HT1080 (cell line): ENCODE measurements at places on chromosomes 7 and 10. TPM values are rescaled to one million over a fixed set of nuclear protein-coding genes. Genes with fewer than 3 reads are reported as not detected.

Gene GTF2IRD2
- total RNA-seq = 3.5 TPM in 1 of 2 replicates, not detected in the other

- DNase-seq = peak; percentile 90
Observed at GRCh38 chr7:17546592-17546991, 248.1 kb downstream of the AHR start.

Gene DPYSL4
- total RNA-seq = not detected in 2 replicates

Gene CLDN4
- 1.2 and 1.7 TPM in 2 replicates for total RNA-seq

Gene LRRC4
- total RNA-seq = not detected in 2 replicates

DNA sequence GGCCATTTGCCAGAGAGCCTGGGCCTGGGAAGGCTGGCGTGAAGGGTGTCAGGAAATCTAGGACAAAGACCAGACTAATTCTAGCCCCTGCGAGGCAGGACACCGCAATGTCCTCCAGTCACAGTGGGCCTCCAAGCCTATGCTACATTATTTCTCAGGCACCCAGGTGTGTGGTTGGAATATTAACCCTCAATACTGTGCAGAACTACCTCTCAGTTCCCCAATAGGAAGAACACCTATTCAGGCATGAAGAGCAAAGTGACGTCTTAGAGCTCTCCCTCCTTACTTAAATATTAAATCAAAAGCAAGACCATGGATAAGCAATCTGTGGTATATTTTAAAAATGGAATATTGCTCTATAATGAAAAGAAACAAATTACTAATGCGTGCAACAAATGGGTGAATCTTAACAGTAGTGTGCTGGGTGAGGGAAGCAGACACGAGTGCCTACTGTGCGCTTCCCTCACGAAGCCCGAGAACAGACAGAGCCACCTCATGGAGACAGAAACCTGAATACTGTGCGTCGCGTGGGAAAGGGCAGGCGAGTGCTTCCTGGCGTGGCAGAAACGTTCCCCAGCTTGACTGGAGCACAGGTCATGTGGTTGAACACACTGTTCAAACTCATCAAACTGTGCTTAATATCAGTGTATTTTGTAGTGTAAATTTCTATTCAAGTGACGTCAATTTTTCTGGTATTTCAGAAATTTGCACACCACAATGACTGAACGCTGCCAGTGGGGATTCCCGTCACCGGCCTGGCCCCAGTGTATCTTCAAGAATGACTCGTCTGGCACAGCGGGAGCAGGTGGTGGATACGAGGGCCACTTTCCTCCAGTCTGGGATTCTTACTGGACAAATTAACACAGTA, 15.5 kb upstream of the PTPRN2 start:
- DNase-seq = no peak

DNA sequence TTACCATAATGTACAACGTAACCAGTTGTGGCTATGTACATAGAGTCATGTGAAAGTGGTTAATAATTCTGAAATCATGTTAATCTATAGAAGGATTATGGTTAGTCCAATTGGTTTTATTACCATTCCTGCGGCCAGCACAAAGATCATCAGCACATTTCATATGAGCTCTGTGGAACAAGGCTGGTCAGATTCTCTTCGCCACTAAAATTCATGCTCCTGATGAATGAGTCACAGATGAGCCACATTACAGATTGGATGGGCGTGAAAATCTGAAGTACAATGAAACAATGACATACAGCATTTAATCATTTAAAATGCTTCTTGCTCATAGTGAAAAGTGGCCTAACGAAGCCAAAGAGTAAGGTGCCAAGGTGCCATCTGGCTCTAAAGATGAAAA, 716.2 kb upstream of the PHF14 start:
- DNase-seq = peak; percentile 21

Gene FRAT1
- 3.3 and 4.3 TPM in 2 replicates for total RNA-seq

Gene LIPM
- total RNA-seq = not detected in 2 replicates

- peak; percentile 69 for DNase-seq
Observed at GRCh38 chr10:91420868-91421267, 10.7 kb downstream of the HECTD2 start.

Gene TMEM140
- total RNA-seq = 0.60 and 1.8 TPM in 2 replicates

GRCh38 chr10:97078261-97078937, 107.4 kb downstream of the SLIT1 start:
- DNase-seq = no peak

Gene C10orf90
- total RNA-seq = not detected in 2 replicates

DNA sequence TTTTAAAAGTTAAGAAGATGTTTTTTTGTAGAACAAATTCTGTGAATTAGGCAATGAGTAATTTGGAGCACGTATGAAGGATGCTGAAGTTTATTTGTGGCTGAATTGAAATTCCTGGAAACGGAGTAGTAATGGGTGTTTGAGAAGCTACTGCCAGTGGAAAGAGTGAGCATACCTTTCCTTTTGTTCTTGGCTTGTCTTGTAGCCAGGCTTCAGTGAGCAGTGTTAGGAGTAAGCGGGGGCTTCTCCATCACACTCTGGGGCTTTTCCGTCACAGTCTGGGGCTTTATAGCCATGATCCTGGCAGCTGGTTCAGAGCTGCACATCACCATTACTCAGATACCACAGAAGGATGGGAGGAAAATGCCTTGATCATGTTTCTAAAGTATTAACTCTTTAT, 32.3 kb downstream of the GARS1 start:
- no peak for DNase-seq

- DNase-seq = no peak
Observed at GRCh38 chr7:87424075-87424474, 51.4 kb downstream of the ABCB4 start.

- no peak for DNase-seq
Observed at GRCh38 chr10:53025172-53025711, 252.7 kb upstream of the MBL2 start.

Gene GLI3
- 4.2 and 5.9 TPM in 2 replicates for total RNA-seq

DNA sequence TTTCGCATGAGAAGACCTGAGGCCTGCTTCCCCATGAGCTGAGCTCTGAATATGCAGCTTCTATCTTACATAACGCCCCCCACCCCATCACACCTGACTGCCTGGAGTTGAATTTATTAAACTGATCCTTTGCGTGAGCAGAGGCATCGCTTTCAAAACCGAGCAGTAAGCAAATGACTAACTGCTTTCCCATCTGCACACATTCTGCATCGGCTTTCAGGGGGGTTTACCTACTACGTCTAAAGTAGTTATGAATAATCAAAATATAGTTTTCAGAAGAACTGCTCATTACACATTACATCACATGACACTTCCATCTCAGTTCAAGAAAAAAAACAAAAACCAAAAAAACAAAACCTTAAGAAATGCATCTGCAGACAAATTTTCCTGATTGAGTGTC, 54.7 kb upstream of the EGR2 start:
- DNase-seq = no peak

- DNase-seq = no peak
Observed at GRCh38 chr7:130433301-130433700, 7.5 kb downstream of the CEP41 start.

Gene THSD7A
- total RNA-seq = not detected in 2 replicates

DNA sequence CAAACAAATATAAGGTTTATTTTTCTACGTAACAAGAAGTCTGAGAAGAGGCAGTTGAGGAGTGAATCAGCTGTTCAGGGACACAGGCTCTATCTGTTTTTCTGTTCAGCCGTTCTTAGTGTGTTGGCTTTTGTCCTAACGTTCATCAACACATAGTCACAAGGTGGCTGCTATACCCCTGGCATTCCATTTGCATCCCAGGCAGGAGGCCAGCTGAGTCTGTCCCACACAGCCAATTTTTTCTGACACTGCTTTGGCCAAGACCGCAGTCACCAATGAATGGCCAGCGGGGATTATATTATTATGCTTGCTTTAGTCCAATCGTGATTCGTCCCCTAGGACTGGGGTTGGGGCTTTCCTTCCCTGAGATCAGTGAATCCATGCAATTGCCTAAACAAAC, 143.4 kb upstream of the CHST15 start:
- DNase-seq = no peak

DNA sequence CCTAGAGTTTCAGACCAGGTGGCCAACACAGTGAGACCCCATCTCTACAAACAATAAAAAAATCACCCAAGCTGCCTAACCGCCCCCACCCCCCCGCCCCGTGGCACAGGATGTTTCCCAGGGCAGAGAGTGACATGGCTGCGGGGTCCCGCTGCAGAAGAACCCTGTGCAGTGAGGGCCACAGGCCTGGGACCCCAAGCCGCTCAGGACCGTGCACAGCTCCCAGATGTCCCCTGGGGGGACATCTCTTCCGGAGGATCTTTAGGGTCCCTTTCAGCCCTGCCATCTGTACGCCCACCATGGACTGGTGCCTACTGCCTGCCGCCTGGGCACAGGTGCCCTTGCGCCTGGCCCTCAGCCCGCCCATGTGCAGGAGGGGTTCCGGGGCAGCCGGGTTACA, 373.6 kb downstream of the DNAJB6 start:
- DNase-seq = no peak

GRCh38 chr10:4397337-4397736, 428.7 kb upstream of the AKR1E2 start:
- DNase-seq = no peak

DNA sequence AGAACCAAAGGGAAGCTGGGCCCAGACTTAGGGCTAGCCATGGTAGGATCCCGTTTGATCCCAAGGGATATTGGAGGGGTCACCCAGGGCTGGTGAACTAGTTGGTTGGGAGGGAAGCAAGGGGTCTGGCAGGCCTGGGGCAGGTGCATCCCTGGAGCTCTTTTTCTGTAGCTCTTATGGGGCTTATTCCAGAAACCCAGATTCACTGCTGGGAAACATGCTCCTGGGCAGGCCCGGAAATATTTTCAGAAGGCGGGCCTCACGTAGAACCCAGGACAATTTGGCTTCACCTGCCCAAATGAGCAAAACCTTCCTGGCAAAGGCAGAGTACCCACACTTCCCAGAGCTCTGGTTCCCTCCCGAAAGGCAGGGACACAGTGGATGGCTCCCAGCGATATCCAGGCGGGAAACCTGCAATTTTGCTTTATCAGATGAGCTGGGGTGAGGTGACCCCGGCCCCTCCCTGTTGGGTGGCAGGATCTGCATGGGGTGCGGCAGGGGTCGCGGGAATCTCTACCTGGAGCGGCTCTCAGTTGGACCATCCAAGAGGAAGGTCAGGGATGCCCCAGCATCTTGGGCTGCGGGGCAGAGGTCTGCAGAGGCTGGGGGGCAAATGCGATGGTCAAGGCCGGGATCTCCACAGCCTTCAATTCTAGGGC, 533.9 kb downstream of the TCERG1L start:
- DNase-seq = no peak

DNA sequence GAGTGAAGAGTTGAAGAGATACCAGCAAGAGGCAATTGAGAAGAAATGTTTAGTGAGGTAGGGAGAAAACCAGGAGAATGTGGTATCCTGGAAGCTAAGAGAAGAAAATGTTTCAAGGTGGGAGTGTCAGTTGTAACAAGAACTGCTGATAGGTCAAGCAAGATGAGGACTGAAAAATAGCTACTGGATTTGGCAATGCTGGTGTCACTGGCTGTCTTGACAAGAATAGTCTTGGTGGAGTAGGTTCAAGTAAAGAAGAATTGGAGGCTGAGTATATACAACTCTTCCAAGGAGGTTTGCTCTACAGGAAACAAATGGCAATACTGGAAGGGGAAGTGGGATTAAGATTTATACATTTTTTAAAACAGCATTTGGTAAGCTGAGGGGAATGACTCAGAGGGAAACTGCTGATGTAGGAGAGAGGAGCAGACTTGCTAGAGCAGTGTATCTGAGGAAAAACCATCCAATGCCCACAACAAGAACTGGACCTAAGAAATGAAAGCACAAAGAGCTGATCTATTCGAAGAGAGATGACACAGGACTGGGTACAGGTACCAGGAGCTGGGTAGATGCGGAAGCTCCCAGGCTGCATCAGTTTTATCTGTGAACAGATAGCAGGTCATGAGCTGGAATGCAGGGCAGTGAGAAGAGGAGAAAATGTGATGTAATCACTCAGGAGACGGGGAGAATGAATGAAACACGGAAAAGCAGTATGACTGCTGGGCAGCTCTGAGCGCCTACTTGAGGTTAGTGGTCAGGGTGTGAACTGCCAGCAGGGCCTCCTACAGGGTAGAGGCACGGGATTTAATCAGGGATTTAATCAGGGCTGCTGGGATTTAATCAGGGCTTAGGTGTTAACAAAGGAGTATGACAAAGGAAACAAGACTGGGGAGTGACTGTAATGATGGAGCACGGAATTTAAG, 34.5 kb downstream of the FAM25A start:
- peak; percentile 79 for DNase-seq

DNA sequence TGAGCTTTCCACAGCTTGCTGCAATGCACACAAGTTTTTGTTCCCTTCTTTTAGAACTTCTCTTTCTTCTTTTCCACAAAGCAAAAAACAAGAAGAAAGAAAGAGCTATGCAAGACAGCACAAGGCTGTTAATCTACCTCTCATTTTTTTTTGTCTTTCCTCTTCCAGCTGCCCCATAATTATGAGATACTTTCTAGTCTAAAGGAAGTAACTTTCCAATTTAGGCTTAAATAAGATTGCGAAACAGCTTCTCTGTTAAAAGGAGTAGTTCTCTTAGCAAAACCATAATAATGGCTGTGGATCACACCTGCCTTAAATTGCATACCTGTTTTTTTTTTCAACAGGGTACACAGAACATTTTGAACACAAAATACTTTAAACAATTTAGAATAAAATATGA, 56.0 kb downstream of the NDUFB2 start:
- no peak for DNase-seq

GRCh38 chr10:72639441-72639873, 13.6 kb upstream of the MICU1 start:
- DNase-seq = no peak

- no peak for DNase-seq
Observed at GRCh38 chr7:70416986-70417655, 714.8 kb upstream of the GALNT17 start.

- peak; percentile 95 for DNase-seq
Observed at GRCh38 chr7:130894146-130894908, 160.3 kb upstream of the KLF14 start.

DNA sequence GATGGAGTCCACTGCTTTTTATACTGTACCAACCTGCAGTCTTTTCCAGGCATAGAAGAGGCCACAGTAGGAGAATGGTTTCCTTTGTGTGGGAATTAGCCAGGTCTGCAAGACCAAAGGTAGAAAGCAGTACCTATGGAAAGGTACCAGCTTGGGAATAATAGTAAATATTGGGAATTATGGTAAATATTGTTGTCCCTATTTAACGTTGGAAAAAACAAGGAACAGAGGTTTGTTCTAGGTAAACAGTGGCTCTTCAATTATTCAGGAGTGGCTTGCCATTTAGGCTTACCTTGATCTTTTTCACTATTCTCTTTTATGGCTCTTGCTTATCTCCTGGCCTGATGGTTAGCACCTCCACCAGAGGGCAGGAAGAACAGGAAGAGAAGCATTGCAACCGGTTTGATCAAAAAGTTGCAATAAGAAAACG, 43.9 kb upstream of the GSAP start:
- no peak for DNase-seq

GRCh38 chr7:102849079-102849478, 63.7 kb upstream of the LRRC17 start:
- DNase-seq = no peak

DNA sequence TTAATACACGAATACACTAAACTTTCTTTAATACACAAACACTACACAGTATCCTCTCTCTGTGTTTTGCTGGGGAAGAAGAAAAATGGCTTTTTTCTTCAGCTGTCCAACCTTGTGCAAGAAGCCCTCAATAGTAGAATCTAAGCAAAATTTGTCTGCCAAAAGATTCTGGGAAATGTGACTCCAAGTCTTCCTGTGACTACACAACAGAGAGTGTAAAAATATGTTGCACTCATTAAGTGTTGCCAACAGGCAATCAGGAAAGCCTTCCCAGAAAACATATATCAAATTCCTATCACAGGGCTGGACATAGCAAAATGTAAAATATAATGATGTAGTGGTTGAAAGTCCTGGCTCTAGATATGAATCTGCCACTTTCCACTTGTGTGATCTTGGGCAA, 825.1 kb upstream of the ZWINT start:
- DNase-seq = no peak

Gene OPALIN
- total RNA-seq = not detected in 2 replicates
